ELR (cell line): ENCODE measurements at places on chromosomes 13 and 19.

- peak; percentile 23 for DNase-seq
Measured at GRCh38 chr13:49388091-49388635, 55.7 kb downstream of the CAB39L start.

DNA sequence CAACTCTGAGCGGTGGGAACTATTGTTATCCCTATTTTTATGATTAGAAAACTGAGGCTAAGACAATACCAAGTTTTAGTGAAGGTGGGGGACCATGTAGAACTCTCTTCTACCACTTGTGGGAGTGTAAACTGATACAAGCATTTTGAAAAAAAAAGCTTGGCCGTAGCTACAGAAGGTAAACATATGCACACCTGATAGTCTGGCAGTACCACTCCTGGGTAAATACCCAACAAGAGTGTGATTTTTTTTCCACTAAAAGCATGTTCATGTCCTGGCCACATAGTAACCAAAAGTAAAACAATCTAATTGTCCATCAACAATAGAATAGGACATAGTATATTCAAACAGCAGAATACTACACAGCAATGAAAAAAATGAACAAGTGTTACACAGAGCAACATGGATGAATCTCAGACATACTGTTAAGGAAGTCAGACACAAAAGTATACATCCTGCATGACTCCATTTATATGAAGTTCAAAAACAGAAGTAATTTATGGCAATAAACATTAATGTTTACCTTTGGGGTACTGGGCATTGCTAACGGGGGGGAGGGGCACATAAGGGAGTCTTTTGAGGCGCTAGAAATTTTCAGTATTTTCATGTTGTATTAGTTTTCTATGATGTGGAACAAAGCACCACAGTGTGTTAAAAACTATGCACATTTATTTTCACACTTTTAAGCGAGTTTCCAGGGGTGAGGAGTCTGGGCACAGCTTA lies 6.4 kb upstream of the SPATA13 start:
- no peak for DNase-seq

- no peak for DNase-seq
Measured at GRCh38 chr13:94399812-94400211, 79.7 kb downstream of the DCT start.

GRCh38 chr13:59337070-59337469 lies 826.7 kb downstream of the DIAPH3 start:
- DNase-seq = no peak

DNA sequence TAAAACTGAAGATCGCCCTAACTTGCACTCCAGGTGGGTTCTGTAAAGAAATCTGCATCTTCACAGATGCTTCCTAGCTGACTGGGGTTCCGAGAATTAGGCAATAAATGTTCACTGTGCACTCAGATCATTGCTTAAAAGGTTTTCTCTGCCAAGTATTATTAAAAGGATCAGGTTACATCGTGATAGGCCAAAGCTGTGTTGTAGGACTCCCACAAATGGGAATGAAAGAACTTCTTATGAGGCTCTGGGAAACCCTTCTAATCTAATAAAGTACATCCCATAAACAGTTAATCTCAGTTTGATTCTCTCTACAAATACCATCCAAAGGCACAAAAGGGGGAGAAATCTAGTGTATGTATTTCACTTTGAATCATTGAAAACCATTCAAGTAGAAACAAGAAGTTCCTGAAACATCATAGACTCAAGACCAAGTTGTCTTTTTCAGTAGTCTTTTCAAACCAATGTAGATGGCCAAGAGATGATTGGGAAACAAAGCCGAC lies 7.1 kb upstream of the POU4F1 start:
- DNase-seq = no peak

DNA sequence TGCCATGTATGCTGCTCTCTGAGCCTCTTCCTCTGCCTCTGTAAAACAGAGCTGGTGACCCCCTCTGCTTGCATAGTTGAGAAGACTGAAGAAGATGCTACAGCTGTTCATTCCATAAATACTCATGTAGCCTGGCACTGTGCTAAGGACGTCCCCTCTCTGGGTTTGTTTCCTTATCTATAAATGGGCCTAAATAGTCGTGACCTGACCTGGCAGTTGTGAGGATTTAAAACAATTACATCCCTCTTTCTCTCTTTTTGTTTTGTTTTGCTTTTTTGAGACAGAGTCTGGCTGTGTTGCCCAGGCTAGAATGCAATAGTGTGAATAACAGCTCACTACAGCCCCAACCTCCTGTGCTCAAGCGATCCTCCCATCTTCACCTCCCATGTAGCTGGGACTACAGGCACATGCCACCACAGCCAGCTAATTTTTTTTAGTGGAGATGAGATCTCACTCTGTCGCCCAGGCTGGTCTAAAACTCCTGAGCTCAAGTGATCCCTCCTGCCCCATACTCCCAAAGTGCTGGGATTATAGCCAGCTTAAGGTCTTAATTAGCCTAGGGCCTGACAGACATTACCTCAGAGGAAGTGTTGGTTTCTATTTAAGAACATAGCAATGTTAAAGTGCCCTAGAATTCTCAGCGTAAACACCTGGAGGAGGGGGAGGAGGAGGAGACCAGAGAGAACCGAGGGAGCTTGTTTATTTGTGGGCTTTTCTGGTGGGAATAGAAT lies 4.6 kb downstream of the WDR62 start:
- DNase-seq = no peak

GRCh38 chr19:11359421-11359820 lies 4.2 kb downstream of the PLPPR2 start:
- no peak for DNase-seq

GRCh38 chr19:58509731-58510083 lies 2.1 kb downstream of the SLC27A5 start:
- DNase-seq = no peak

- DNase-seq = no peak
Measured at GRCh38 chr19:367963-368629, 23.5 kb upstream of the MIER2 start.

- no peak for DNase-seq
Measured at GRCh38 chr19:3006075-3006767, 22.9 kb downstream of the TLE2 start.

DNA sequence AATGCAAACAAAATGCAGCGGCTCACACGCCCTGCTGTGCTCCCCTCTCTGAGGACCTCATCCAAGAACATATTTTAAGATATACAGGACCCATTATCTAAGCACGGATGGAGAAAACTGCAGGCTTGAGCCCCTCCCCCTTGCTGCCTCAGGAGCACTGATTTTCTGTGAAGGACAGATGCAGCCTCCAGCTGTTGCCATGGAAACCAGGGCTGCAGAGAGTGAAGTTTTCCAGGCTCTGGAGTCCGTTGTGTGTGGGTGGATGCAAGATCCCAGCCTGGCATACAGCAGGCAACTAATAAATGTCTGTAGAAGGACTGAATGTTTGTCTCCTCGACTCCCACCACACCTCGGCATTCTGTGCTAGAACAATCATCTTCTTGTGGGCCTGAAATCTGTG lies 105.6 kb upstream of the PEG3 start:
- no peak for DNase-seq

DNA sequence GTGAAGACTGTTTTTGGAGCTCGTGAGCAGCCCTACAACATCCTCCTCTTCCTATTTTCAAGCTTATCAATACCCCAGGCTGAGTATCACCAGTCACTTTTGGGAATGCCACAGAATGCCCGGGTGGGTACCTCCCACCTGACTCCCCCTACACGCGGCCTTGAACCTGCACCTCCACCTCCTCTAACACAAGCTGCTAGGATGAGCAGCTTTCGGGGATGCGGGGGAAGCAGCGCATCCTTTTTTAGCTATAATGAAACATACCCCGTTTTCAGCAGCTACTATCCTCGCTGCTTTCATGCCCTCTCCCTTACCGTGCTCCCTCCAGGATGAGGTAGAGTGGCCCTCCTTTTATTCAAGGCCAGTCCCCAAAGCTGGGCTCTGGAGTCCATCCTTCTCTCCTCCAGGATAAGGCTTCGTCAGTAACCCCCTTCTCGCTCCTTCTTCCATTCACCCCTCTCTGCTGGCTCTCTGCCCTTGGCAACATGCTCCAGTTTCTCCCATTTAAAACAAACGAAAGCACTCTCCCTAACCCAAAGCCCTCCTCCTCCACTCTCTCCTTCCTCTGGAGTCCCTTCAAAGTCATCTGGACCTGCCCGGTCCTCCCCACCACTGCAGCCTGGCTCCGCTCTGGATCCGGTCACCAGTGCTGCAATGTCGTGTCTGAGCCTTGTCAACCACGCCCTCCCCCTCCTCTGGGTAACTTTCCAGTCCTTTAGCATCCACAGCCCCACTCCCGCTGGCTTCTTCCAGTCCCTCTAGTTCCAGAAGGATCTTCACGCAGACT lies 55.3 kb downstream of the STK24 start:
- DNase-seq = no peak

DNA sequence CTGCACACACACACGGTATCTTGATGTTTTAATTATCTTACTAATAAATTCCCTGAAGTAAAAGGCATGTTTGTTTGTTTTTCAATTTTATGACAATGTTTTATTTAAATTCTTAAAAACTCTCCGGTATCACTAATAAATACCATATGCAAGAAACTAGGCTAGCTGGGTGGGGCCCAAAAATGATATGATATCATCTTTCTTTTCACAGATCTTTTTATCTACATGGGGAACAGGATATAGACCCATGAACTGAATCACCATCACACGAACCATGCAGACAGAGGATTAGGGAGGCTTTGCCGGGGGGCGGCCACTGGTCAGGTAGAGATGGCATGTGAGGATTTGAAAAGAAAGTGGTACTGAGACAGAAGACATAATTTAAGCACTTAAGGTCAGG lies 266.4 kb downstream of the ENOX1 start:
- DNase-seq = no peak

DNA sequence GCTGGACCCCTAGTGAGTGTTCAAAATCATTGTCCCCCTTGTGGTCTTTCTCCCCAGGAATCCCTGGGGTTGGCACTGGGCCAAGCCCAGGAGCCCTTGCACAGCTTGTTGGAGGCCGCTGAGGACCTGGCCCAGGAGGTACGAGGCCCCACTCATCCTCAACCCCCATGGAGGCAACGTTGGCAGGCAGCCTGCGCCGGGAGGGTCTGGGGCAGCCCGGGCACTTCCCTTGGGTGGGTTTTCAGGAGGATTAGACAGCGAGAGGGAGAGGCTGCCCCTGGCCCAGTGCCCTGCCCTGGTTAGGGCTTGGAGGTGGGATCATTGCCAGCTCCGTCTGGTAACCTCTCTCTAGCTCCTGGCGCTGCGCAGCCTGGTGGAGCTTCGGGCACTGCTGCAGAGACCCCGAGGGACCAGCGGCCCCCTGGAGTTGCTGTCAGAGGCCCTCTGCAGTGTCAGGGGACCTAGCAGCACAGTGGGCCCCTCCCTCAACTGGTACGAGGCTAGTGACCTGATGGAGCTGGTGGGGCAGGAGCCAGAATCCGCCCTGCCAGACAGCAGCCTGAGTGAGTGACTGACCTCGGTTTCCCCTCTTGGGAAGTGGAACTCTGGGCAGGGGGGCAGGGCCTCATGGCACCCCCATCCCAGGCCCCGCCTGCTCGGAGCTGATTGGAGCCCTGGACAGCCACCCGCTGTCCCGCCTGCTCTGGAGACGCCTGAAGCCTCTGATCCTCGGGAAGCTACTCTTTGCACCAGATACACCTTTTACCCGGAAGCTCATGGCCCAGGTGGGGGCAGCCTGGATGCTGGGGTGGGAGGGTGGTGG lies 3.0 kb downstream of the ABCA7 start:
- no peak for DNase-seq

DNA sequence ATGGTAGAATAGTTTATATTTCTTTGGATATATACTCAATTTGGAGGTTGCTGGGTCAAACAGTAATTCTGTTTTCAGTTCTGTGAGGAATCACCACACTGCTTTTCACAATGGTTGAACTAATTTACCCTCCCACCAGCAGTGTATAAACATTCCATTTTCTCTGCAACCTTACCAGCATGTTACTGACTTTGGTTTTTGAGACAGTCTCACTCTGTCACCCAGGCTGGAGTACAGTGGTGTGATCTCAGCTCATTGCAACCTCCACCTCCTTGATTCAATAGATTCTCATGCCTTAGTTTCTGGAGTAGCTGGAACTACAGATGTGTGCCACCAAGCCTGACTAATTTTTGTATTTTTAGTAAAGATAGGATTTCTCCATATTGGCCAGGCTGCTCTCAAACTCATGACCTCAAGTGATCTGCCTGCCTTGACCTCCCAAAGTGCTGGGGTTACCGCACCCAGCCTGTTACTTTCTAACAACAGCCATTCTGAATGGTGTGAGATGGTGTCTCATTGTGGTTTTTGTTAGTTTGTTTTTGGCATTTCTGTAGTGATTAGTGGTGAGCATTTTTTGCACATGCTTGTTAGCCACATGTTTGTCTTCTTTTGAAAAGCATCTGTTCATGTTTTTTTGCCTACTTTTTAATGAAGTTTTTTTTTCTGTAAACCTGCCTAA lies 12.5 kb downstream of the ZNF714 start:
- no peak for DNase-seq

DNA sequence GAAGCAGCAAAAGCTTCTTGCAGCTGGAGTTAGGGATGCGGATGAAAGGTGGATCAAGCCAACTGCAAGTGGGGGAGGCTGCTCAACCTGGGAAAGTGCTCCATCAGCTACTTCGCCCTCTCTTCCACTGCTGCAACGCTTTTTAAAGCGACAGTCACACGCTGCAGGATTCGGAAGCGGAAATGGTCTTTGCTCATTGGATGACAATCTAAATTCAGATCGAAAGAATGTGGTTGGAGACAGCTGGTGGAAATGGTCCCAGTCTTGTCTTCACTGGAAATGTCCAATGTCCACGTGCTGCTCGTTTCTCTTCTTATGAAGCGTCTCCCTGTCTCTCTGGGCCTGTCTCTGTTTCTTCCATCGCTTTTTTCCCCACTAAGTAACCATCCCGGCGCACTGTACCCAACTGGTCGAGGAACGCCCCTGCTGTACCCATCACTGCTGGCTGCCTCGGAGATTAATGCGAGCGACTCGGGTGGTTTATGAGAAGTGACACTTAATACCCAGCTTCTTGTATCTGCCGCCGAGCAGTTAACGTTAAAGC lies 2.1 kb upstream of the FGF9 start:
- DNase-seq = no peak

DNA sequence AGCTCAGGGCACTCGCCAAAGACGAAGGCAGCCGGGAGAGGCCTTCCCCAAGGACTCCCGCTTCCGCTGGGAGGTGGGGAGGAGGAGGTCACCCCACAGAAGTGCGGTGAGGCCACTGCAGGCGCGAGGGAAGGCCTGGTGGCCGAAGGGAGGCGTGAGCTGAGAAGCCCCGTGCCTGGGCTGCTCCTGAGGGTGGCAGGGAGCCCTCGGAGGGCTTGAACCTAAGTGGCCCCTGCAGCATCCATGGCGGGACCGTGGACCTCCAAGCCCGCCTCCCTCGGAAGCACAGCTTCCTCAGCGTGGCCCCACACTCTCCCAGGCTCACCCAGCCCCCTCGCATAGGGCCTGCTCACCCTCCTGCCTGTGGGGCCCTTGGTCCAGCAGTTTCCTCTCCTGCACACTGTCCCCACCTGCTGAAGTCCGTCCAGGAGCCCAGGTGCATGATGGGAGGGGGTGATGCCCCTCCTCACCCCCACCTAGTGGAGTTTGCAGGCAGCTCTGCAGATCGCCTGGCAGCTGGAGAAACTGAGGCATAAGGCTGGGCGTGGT lies 25.9 kb downstream of the EFNA2 start:
- DNase-seq = no peak

GRCh38 chr13:110442930-110443621 lies 118.4 kb downstream of the RAB20 start:
- peak; percentile 83 for DNase-seq

GRCh38 chr13:33185853-33186252 lies 99.7 kb downstream of the STARD13 start:
- no peak for DNase-seq

GRCh38 chr13:106565127-106565775 lies 2.7 kb downstream of the ARGLU1 start:
- DNase-seq = no peak
